CD4-positive, alpha-beta T cell treated with Interleukin-15 for 1 hour (primary cell): ENCODE measurements at places on chromosomes 1 and 21.

- no peak for DNase-seq
Observed at GRCh38 chr1:82810601-82811000, 1009.9 kb downstream of the ADGRL2 start.

DNA sequence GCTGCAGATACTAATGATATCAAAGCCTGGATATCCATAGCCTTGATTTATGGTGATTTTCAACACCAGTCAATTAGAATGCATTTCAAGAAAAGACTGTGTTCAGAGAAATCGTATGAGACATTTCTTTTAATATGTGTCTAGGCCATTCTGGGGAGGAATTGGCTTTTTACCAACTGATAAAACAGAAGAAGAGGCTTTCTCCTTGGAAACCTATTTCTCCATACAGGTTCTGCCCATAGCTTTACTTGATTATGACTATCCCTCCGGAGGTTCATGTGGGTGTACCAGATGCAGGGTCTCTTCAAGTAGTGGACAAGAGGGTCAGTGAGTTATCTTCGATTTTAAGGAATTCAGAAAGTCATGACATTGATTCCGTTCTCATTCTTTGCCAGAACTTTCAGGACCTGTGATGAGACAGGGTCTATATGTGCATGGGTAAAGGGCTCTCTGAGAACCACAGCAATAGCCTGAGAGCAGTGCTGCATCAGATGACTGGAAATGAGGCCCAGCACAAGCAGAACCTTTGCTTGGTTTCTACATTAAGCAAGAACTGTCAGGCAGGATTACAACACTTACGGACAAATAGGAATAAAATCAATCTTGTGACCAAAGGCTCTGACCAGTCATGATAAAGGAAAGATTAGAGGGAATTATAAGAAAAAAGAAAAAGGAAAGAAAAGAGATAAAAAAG is 263.7 kb upstream of the SGIP1 start:
- DNase-seq, result no peak

GRCh38 chr1:5708346-5709245 is 283.6 kb downstream of the NPHP4 start:
- DNase-seq, result no peak

- no peak for DNase-seq
Observed at GRCh38 chr1:179820226-179820970, 57.2 kb downstream of the TOR1AIP2 start.

GRCh38 chr1:171834821-171835220 is 6.5 kb upstream of the DNM3 start:
- no peak for DNase-seq

DNA sequence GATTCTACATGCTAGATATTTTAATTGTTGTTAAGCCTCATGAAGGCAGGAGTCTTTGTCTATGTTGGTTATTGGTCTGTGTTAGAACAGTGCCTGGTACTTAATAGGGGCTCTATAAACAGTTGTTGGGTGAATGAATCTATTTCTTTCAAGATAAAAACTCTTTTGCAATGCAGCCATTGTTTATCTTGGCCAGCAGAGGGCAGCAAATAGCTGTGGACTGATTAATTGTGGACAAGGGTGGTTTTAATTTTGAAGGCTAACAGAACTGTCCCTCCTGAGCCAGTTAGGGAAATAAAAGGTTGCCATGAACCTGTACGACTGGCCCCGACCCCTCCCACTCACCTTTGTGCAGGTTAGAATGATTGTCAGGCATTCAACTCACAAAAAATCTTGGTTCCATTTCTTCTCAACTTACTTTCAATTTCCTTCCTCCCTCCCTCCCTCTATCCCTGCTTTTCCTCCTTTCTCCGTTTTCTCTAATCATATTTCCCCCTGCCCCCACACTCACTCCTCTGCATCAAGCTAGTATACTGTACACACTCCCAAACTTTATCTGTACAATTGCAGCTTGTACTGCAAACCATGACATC is 66.3 kb upstream of the DIRAS3 start:
- DNase-seq, result peak; percentile 30

DNA sequence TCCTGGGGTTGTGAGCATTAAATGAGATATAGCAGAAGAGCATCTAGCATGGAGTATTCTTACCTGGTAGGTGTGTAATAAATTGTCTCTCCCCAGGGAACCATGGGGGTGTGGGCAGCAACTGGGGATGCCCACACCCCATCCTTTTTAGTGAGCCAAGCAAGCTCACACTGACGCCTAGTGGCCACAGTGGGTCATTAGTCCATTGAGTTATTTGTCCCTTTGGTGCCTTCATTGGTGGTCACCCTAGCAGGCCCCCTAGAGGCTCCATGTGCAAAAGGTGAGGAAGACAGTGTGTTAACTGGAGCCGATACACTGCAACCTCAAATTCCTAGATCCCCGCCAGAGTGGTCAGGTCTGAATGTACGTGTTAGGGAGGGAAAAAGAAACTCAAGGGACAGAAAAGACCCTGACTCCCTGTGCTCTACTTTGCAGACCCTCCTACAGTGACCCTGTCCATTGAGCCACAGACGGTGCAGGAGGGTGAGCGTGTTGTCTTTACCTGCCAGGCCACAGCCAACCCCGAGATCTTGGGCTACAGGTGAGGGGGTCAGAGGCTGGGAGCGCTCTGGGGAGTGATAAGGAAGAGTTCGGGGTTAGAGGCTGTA is 93.3 kb upstream of the CD1D start:
- DNase-seq, result peak; percentile 24

- no peak for DNase-seq
Observed at GRCh38 chr1:179230721-179231120, 1.2 kb upstream of the ABL2 start.

DNA sequence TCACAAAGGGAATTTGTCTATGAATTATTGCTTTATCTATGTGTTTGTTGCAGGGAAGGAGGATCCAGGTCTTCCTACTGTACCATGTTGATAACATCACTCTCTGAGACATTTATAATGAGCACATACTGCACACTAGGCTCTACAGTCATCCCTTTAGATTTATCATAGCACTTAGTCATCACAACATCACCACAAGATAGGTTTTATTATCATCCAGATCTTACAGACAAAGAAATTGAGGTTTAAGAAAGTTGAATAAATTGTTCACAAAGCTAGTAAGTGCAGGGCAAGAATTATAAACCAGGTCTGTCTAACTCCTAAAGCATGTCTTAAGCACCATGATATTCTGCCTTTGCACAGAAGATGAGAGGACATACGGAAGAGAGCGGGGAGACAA is 121.1 kb upstream of the ST6GALNAC5 start:
- no peak for DNase-seq

DNA sequence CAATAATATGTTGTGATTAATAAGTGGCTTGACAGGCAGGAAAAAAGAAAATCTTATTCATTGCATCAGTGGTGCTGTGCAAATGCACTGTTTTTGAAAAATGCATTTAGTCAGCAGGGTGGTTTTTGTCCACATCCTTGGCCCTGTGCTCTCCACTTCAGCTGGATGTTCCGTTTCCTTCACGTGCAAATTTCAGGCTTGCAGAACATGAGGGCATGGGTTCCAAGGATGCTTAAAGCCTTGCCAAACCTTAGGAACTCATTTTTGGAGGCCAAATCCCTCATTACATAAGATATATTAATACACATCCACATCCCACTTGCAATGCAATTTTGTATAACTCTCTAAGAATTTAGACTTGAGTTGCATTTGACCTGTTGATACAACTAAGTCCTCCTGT is 410.1 kb downstream of the PRDM2 start:
- DNase-seq, result no peak

GRCh38 chr1:98355656-98356383 is 305.7 kb upstream of the SNX7 start:
- DNase-seq, result no peak

DNA sequence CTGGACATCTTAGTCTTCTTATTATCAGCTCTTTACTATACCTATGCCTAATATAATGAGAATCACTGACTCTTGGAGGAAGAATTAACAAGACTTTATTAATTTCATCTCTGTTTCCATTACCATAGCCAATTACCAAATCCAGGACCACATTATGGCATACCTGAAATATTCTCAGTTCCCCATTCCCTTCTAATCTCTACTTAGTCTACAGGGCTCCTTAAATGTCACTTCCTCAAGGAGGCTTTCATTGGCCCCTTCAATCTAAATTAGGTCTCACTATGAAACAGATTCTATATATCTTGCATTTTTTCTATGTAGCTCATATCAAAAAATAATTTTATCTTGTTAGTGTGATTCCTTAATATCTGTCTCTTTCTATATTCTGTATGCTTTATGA is 371.2 kb downstream of the PTBP2 start:
- DNase-seq, result no peak

GRCh38 chr1:151760597-151761385 is 2.5 kb downstream of the MRPL9 start:
- DNase-seq, result no peak

DNA sequence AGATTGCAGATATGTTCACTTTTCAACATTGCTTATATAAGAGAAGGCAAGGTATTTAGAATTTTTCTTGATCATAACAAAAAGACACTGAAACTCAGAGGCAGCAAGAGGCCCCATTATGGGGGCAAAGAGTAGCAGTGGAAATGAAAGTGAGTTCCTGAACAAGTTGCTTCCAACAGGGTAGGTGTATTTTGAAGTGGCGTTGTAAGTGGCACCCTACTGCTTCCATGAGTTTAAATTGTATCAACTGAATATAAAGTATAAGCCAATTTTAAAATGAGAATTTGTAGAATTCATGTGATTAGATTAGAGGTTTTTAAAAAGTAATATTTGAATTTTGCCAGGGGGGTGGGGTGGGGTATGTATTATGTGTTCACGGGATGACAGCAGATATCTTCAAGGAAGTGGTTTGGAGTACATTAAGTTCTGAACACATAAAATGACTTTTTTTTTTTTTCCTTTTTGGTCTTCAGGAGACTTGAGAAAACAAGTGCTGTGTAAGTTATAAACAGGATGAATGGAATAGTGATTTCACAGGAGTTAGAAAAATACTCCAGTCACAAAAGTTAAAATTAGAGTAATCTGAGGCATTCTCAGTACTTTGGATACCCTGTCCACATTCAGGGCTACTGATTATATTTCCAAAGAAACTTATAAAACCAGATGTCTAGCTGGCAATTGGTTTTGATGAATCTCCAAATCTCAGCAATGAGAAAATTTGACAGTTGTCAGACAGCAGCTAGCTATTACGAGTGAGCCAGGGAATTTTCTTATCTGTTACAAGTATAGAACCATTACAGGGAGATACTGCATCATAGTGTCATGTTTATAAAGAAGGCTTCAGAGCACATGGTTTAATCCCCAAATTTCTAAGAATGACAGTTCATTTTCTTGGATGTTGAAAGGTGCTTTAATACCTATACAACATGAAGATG is 182.0 kb downstream of the ST6GALNAC3 start:
- no peak for DNase-seq

- DNase-seq, result no peak
Observed at GRCh38 chr1:202106340-202107254, 16.1 kb upstream of the GPR37L1 start.

GRCh38 chr1:36804669-36805314 is 229.5 kb downstream of the GRIK3 start:
- DNase-seq, result no peak

GRCh38 chr1:3942416-3943122 is 42.5 kb upstream of the C1orf174 start:
- no peak for DNase-seq

- no peak for DNase-seq
Observed at GRCh38 chr1:159943908-159944622, 1.3 kb downstream of the IGSF9 start.

DNA sequence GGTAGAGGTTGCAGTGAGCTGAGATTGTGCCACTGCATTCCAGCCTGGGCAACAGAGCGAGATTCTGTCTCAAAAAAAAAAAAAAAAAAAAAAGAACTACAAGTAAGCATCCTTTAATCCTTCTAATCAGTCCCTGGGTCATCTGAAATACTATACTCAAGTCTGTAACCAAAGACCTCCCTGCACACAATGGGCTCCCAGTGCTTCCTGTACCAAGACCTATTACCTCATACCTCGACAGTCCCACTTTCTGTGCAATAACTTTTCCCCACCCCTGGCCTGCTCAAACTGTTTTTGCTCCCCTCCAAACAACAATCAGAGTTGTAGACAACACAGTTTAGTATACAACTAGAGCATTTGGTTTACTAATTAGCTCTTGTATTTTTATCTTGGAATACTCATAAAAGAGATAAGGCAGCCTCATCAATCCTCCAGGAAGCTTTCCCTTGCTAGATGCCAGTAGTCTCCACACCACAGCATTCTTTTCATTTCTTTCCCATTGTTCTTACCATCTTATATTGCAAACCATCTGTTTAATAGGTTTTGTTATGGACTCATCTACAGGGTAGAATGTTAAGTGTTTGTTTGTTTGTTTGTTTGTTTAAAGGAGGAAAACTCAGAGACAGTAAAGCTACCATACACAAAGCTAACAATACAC is 19.2 kb upstream of the RLF start:
- DNase-seq, result no peak

DNA sequence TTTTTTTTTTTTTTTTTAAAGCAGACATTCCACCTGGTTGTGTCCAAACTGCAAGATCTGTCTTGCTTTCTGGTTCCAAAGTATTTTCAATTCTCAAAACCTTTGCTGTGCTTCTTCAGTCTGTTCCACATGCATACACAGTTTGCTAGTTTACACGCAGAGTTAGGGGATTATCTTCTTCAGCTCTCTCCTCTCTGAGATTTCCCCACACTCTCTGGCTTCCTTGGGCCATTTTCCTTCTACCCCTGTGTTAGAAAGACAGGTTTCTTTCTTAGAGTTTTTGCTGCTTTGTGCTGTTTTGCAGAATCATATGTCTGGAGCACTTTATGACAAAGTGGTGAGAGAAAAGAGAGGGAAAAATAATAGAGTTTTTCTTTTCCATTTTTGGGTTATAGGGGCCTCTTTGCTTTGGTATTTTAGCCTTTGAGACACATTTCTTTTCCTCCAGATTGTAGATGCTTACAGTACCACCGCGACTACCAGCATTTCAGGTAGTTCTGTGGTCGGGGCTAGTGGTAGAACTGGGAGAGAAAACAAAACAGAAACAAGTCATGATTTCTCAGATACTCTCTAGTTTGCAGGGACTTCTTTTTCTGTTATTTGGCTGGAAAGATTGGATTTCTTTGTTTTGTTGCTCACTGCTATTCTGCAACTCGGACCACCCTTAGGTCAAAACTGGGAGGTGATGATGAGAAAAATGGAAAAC is 66.3 kb downstream of the RABGAP1L start:
- DNase-seq, result no peak

DNA sequence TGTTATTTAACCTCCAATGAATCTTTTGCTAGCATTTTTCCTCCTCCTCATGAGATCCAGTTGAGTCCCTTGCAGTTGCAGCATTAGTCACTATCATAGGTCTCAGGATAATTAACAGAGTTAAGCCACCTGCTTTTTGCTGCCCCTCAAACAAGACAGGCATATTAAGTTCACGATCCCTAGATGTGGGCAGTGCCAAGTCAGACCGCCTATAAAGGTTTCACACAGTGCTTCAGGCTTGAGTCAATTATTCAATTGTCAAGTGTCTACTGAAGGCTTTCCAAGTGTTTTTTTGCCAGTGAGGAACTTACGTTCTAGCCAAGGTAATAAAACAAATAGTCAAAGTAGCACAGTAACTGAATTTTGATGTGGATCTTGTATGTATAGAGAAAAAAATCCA is 175.0 kb downstream of the DAB1 start:
- DNase-seq, result no peak

- peak; percentile 45 for DNase-seq
Observed at GRCh38 chr1:56820755-56821461, 1.7 kb upstream of the FYB2 start.

- no peak for DNase-seq
Observed at GRCh38 chr21:45264146-45264911, 23.4 kb downstream of the POFUT2 start.

- DNase-seq, result no peak
Observed at GRCh38 chr1:99659755-99660210, 13.9 kb downstream of the PALMD start.

GRCh38 chr21:41365377-41366107 is 3.7 kb downstream of the MX2 start:
- DNase-seq, result no peak

GRCh38 chr1:156490401-156491032 is 10.1 kb downstream of the MEF2D start:
- DNase-seq, result no peak
